Activated T-helper 17 cell treated with anti-CD3 and anti-CD28 coated beads, Interleukin-2, amount 50 U/mL, for 72 hours (primary cell): ENCODE measurements at places on chromosomes 12 and 14.

- ATAC-seq: no peak
These were observed 186.9 kb upstream of the FLRT2 start for GRCh38 chr14:85342858-85343607.

DNA sequence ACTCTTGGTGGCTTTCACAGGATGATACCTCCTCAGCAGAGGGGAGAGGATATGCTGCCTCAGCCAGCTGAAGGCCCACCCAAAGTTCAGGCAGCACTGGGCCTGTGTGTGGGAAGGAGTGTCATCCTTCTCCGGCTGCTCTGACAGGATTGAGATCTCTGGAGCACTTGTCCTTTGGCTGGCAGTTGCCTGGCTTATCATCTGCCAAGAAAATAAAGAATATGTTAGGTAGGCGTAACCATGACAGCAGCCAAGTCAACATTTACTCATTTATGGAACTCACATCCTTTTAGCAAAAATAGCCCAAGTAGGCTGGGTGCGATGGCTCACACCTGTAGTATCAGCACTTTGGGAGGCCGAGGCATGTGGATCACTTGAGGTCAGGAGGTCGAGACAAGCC is 68.5 kb downstream of the PPFIBP1 start:
- ATAC-seq: peak; percentile 44

- ATAC-seq: no peak
These were observed 1071.4 kb downstream of the BCL11B start for GRCh38 chr14:98200601-98201000.

DNA sequence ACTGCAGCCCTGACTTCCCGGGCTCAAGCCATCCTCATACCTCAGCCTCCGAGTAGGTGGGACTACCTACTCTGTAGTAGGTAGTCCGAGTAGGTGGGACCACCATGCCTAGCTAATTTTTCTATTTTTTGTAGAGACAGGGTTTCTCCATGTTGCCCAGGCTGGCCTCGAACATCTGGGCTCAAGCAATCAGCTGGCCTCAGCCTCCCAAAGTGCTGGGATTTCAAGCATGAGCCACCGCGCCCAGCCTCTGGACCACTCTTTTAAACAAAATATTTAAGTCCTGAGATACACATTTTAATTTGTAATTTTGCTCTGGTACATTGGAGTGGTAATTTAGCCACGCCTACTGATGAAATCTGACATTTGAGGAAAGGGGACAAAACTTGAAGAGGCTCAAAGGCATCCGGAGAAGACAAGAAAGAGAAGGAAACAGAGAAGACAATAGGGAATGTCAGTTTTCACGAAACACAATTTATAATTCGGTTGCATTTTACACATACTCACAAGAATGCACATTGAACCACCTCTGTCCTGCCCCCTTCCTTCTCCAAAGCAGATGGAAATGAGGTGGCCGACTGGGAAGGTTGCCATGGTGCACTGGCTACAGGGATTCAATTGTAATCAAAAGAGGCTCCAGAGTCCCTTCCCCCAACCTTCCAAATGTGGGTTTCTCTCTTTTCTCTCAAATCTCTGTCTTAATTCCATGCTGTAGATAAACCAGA is 9.7 kb upstream of the TUBA1A start:
- ATAC-seq: no peak

DNA sequence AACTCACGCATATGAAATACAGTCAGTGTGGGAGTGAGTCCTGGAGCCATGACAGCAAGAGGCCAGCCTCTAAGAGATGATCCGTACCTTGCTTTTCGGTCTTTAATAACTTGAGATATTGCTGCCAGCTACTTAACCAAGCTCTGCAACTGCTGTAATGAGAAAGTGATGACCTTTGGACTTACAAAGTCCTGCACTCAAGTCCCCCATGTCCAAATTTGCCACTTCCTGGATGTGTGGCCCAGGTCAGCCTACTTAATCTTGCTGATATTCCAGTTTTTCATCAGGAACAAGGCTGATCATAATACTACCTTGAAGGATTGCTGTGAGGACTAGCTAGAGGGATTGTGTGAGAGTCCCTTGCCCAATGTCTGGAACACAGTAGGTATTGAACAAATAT is 33.8 kb upstream of the DUSP6 start:
- no peak for ATAC-seq

DNA sequence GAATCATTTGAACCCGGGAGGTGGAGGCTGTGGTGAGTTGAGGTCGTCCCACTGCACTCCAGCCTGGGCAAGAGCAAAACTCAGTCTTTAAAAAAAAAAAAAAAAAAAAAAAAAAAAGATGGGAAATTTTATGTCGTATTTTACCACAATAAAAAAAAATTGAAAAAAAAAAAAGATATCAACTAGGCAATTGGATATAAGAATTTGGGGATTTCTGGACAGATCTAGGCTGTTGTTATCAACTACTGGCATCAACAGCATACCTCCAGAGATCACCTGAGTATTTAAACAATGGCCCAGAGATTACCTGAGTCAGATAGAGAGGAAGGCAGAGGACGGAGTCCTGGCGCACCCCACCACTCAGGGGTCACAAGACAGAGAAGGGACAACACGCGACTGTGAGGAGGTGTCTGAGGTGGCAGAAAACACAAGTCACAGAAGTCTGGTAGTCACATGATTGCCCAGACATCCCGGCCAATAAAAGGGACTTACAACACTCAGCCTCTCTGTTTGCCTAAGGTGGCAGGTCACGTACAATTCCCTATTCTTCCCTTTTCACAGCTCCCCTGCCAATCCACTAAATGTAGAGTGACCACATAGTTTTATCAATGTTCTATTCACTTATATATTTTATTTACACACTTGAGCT is 1.8 kb downstream of the SPRING1 start:
- no peak for ATAC-seq

- no peak for ATAC-seq
These were observed 105.2 kb upstream of the EGLN3 start for GRCh38 chr14:34056046-34056445.
